ENCODE measurements at places on chromosomes 16 and 17.

GRCh38 chr17:53061446-53061845, 761.3 kb upstream of the KIF2B start:
- no peak for DNase-seq

- DNase-seq = no peak
Measured at GRCh38 chr16:58039829-58040495, 14.4 kb downstream of the MMP15 start.

DNA sequence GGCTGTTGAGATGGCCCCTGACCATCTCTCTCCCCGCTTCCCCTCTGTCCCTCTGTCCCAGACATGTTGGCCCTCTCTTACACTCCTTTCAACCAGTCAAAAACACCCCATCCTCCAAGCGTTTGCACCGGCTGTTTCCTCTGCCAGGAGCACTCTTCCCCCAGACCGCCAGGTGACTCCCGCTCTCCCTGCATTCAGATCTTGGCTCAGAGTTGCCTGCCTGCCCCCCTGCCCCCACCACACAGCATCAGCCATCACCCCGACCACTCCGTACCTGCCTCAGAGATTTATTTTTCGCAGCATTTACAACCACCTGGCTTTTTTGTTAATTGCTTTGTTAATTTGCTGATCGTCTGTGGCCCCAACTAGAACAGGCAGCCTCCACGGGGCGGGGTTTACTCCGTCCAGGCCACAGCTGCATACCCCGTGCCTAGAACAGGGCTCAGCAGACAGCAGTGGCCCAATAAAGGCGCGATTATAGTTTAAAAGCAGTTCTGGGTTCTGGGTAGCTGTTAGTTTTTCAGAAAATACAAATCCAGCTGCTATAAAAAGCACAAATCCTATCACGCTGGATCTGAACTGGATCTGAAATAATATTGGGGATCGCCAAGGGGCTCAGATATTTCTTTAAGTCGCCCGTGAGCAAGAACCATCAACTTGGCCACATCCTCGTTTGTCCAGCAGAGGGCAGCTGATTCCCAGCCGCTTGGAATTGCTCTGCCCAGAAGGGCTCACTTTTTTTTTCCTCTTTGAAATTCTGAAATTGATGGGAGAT, 173.6 kb downstream of the IRF8 start:
- DNase-seq = peak; percentile 69

DNA sequence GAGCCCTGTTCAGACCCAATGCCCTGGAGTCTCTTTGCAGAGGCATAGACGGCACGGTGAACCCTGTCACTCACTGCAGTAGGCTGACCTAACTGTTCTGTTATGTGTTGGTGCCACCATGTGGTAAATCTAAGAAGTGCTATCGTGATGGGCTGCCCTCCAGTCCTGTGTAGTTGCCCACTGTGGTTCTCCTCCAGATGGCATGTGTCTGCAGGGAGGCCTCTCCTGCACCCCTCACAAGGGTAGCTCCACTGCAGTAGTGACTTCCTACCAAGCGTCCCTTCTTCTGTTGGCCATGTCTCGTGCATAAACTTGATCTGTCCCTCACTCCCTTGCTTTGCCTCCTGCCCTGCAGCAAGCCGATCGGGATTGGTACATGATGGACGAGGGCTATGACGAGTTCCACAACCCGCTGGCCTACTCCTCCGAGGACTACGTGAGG, 5.8 kb downstream of the DHX38 start:
- DNase-seq = peak; percentile 25

DNA sequence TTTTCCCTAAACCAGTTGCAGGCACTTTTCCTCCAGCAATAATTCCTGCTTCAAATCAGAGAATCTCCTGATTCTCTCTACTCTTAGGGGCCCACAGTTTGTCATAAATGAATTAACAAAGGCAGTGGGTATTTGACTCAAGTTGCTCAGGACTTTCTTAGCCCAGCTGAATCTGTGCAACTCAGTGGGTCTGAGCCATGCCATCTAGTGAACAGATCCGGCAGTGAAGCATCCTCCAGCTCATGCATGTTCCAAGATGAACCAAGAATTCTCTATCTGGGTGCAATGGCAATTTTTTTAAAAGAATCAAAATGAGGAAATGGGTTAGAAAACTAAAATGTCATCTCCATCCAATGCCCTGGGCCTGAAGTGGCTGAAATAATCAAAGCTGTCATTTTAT, 575.2 kb upstream of the CDH11 start:
- DNase-seq = no peak

DNA sequence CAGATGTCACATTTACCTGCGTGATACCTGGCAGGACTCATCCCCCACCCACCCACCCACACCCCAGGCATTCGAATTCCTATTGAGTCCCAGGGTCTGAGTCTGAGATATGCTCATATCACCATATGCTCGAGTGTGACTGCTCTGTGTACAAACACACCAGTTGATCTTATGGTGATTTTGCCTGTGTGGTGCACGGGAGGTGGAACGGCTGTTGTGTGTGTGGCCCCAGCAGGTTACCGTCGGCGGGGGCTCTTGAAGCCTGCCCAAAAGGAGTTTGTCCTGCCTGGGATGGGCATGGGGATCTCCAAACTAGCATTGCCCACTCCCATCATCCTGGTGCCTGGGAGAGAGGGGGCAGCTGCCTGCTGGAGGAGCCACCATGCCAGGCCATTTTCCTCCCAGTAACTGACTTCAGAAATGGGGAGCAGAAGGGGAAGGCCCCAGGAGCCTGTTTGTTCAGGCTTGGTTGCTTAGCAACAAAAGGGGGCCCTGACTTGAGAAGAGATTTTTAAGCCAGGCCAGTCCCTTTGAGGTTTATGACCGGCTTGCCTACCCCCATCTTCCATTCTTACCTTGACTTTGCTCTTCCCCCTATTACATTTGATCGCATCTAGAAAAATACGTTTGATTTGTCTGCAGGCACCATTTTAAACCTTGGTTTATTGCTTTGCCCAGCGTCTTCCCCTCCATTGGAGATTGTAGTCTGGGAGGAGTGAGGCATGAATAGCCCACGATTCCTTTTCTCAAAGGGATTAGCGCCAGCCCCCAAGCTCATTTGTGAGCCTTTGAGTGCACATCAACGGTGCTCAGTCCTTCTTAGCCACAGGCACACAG, 217.7 kb downstream of the CCDC182 start:
- DNase-seq = no peak

- DNase-seq = no peak
Measured at GRCh38 chr17:45345246-45345553, 28.4 kb upstream of the MAP3K14 start.

GRCh38 chr17:81044764-81045589, 10.0 kb downstream of the BAIAP2 start:
- DNase-seq = no peak
